AG08395 (cell line): ENCODE measurements at places on chromosomes 5 and 9.

GRCh38 chr5:112549605-112550166 lies 130.6 kb upstream of the EPB41L4A start:
- DNase-seq, result no peak

GRCh38 chr5:9058161-9058560 lies 487.7 kb downstream of the SEMA5A start:
- DNase-seq, result no peak

- DNase-seq, result no peak
Observed at GRCh38 chr5:172820046-172820767, 13.8 kb upstream of the ERGIC1 start.

GRCh38 chr5:1432296-1432695 lies 12.9 kb downstream of the SLC6A3 start:
- no peak for DNase-seq

GRCh38 chr5:122877518-122877917 lies 32.1 kb downstream of the SNX24 start:
- no peak for DNase-seq

GRCh38 chr9:35748858-35749514 lies at the start of the genes GBA2 and RGP1:
Gene GBA2, minus strand, starts transcription at chr9:35749228. Its CDS starts 524 bp downstream, at chr9:35748704.
Gene RGP1, plus strand, starts transcription at chr9:35749287. Its CDS starts 469 bp downstream, at chr9:35749756.
- peak; percentile 79 for DNase-seq

GRCh38 chr5:73218552-73219171 lies 45.7 kb downstream of the TMEM174 start:
- peak; percentile 56 for DNase-seq

DNA sequence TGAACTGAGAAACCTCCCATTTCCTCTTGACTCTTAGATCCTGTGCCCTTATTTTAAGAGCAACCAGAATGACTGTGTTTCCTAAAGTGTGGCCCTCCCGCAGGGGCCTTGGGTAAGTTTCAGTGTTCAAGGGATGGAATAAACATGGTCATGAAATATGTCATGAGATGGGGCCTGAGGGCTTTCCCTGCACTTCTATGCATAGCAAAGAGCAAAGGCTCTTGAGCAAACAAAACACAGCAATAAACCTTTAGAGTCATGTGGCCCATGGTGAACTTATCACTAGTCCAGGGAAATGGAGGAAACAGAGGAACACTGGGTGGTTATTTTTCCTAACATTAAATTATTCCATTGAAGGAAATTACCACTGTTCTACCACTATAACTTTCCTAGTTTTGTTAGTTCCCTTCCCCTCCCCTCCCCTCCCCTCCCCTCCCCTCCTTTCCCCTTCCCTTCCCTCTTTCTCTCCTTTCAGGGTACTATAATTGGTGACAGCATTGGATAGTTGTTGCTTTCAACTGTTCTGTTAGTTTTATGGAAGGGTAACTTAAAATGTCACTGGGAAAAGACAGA lies 72.4 kb downstream of the CTSL start:
- no peak for DNase-seq

GRCh38 chr9:122379340-122379739 lies 8.5 kb downstream of the PTGS1 start:
- DNase-seq, result no peak

DNA sequence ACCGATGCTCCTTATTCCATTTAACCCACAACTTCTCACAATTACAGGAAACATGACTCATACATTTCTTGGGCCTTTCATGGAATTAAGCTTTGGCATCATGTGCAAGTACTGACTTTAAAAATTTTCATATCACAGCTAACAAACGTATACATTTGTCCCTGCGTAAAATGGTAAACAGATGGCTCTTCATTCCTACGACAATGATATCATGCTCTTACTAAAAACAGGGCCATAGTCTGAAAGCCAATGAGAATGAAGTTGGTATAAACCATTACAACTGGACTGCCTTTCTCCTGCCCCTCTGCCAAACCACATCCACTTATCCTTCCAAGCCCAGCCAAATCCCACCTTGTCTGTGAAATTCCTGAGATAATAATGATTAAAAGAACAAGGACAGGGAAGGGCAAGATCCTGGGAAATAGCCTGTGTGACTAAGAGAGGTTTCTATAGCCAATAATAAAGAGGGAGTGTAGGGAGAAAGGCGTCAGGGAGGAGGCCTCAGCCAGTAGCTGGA lies 44.9 kb upstream of the ZNF366 start:
- DNase-seq, result peak; percentile 44

DNA sequence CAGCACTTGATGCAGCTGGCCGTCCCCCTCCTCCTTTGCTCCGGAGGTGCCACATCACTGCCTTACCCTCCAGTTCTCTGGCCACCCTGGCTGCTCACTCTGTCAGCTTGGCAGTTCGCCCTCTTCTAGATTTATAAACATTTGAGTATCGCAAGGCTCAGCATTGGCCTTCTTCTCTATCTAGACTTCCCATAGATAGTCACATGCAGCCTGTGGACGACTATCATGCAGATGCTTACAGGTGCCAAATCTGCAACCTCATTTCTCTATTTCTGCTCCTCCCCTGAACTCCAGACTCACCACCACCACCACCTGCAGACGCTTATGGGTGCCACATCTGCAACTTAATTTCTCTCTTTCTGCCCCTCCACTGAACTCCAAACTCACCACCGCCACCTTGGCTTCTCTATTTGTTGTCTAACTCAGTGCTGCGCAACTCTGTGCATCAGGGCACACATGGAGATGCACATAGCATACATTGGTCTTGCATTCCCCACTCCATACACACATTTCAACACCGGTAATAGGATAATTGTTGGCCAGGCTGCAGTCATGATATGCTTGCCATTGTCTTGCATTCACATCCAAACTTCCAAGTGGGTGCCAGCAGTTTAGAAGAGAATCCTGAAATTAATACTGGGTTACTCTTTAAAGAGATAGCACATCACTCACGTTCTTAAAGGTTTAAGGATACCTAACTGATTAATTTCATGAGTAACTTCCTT lies 1.9 kb upstream of the DAP start:
- DNase-seq, result no peak

DNA sequence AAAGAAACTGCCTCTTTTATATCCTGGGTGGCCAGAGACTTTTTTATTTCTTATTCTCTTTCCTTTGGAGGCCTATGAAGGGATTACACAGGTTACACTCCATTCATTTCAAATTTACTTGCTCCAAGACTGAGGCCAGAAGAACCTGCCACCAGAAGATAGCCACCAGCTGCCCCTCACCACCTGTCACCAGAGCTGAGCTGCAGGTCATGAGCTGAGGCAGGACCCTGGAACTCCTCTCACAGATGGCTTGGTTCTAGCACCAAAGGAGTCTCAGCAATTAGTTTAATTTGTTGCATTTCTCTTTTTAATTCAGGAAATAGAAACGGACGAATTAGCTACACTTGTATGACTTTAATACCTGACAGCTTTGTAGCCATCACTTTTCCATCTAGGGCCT lies 313.9 kb downstream of the SPOCK1 start:
- DNase-seq, result no peak

DNA sequence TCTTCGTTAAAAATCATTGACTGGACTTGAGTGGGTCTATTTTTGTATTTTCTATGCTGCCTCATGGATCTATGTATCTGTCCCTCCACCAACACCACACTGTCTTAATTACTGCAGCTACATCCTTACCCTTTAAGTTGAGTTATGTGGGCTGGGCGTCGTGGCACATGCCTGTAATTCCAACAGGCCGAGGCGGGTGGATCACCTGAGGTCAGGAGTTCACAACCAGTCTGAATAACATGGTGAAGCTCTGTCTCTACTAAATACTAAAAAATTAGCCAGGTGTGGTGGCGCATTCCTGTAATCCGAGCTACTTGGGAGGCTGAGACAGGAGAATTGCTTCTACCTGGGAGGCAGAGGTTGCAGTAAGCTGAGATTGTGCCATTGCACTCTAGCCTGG lies 48.2 kb downstream of the XRCC4 start:
- no peak for DNase-seq

DNA sequence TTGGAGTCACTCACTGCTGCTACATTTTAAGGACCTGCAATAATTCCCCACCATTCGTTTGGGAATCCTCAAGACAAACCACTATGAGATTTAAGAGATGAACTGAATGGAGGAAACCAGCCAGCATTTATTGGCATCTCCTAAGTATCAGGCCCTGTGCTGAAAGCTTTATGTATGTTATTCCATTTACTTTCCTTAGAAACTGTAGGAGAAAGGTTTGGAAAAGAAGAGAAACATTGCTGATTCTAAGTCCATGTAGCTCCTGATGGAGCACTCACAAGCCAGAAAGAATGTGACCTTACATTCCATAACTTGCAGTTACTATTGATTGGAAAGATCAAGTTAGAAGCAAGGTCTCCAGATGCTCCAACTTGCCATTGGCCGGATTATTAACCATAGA lies 267.4 kb downstream of the GAS1 start:
- DNase-seq, result no peak

DNA sequence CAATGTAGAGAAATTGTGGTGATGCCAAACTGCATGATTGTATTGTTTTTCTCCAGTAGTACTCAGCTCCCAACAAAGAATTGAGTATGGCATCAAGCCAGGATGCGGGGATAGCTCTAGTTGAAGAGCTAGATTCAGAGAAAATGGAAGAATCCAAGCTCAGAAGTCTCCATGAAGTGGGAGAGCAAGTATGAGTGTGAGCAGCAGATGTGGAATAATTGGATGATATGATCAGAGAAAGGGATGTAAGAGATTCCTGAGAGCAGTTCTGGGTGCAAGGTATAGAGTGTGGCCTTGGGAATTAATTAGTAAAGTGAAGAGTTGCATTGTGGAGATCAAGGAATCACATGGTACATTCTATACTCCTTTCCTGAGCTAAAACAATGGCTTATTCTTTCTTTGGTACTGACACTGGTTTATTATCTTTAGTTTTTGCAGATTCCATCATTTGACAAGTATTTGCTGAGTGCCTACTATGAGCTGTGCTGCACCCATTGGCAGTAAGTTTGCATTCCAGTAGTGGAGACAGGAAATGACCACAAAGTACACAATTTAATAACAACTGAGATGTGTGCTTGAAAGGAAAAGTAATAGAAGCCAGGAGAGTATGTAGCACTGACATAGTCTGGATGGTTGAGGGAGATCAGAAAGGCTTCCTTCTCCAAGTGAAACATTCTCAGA lies 177.1 kb downstream of the CPLANE1 start:
- DNase-seq, result peak; percentile 65

DNA sequence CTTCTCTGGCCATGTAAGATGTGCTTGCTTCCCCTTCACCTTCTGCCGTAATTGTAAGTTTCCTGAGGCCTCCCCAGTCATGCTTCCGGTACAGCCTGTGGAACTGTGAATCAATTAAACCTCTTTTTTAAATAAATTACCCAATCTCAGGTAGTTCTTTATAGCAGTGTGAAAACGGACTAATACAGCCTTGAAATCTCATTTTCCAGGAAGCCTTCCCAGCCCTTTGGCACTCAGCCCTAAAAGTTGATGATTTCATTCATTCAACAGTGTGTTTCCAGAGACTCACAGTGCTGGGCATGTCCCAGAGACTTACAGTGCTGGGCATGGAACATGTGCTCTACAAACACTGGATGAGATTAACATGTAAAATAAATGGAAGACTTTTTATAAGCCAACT lies 135.8 kb downstream of the DCP2 start:
- peak; percentile 63 for DNase-seq

GRCh38 chr5:177496070-177496726 lies 1.2 kb downstream of the PDLIM7 start:
- DNase-seq, result no peak

DNA sequence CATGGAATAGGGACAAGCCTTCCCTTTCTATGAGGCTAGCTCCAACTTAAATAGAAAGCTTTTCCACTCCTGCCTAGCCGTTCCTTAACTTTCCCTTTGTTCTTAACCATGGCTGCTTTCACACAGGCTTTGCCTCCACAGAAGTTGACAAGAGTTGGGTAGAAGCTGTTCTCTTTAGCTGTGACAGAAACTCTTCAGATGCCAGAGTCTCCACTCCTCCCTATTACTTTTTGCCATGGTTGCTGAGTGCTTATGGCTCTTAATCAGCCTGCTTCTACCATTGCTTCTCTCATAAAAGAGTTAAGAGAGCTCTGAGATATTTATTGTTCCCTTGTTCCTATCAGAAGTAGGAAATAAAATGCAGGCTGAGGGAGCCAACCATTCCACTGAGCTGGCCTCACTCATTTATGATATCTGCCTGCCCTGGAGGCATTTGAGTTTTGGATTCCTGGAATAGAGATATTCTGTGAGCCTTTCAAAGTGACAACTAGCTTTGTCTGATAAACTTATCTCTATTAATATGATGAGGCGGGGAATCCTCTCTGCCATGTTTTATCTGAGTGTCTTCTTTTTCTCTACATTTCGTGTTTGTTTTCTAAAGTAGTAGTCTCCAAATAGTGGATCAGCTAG lies 162.6 kb downstream of the DMAC1 start:
- DNase-seq, result no peak

DNA sequence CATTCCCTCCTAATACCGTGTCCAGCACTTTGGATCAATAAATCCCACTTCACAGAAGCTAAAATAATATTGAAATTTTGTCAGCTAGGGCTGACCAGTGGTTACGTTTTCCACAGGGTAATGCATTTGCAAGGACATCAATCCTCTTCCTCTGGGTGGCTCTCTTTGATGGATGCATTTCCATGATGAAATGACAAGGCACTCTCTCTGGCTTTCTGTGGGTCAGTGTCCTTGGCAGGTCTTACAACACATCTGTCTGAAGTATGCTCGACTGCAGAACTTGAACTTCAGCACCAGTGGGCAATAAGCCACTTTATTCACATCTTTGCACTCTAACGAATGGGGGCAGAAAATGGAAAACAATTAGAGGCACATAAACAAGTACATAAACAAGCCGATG lies 330.1 kb downstream of the ADAMTS6 start:
- peak; percentile 67 for DNase-seq

DNA sequence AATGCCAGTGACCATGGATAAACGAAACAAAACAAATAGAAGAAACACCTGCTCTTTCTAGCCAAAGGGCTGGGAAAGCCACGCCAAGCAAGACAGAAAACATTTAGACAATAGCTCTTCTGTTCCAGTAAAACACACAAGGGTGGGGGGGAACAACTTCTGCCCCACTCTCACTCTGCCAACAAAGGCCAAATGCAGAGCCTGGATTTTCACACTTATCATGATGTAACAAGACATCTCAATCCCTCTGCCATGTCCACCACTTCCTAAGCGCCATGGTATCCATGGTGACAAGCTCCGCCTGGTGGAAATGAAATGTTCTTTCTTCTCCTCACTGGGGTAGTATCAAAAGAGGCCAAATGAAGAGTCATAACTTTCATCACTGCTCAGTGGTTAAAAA lies 60.6 kb downstream of the DRD1 start:
- no peak for DNase-seq

DNA sequence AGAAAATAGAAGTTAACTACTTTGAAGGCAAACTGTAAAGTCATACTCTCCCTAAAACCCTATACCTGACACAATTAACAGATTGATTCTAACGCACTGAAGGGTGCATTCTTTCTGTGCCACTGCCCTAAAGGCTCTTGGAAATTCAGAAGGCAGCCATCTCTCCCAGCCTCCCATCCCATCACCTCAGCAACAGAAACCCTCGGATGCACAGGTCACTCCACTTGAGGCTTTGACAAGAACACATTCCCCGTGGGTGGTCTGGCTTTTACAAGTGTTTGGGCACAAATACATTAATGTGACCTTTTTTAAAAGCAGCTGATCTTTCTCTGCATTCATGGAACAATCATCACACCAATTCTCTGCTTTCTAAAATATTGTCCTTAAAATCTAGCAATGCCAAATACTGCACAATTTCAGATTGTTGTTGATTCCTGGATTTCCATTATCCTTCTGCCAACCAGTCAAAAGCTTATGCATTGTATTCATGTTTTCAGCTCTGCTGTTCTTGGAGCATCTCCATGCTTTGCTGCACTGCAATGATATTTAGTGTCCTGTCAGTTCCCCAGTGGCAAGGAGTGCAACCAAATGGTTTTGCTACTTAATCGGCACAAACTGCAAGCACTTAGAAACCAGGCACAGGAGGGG lies 175.6 kb downstream of the TMEM161B start:
- DNase-seq, result no peak
